Activated T-cell treated with anti-CD3 and anti-CD28 coated beads, Interleukin-2, amount 50 U/mL, for 24 hours (primary cell): ENCODE measurements at places on chromosomes 6 and 20.

DNA sequence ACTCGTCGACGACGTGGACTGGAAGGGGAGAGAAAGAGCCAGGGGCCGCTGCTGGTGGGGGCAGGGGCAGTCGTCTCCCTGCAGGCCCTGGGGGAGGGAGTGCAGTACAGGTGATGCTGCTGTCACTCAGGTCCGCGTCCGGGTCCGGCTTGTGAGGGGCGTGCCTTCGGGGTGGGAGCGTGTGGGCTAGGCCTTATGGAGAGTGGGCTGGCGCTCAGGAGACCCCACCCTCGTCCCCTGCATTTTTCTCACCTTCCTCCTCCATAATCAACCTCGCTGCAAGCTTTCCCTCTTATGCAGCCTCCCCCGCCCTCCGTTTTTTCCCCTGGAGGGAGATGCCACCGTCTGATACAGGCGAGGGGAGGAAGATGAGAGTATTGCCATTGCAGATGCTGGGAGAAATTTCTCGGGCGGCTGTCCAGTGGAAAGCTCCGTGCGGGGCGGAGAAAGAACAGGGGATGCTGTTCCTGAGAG is 632 bp downstream of the PCMT1 start:
- H3K27me3 ChIP-seq: no peaks in the 10 kb centered on the region
- peak; percentile 77 for DNase-seq
- H3K36me3 ChIP-seq: peaks cover 38% of the 10 kb centered on the region
- H3K4me1 ChIP-seq: peaks cover 50% of the 10 kb centered on the region

DNA sequence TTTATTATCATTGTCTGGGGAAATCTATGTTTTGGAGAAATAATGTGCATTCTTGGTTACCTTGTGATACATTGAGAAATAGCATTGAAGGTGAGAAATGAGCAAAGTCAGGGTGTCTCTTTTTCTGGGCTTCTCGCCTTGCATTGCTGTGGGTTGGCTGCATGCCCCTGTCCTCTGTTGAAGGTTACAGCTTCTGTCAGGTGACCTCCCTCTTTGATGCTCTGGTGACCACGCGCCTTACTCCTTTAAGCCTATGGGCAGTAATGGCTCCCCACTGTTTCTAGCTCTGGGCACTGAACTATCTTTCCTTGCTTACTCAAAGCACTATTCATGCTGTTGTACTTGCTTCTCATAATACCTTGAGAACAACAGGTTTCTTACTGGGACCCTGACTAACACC is 14.6 kb downstream of the ADGRB3 start:
- H3K36me3 ChIP-seq: no peaks in the 10 kb centered on the region
- no peaks in the 10 kb centered on the region for H3K4me1 ChIP-seq
- H3K4me3 ChIP-seq: no peak overlapping the region
- no peak for DNase-seq

GRCh38 chr20:36043441-36043840 is 75.1 kb downstream of the CNBD2 start:
- H3K4me1 ChIP-seq: peaks cover 30% of the 10 kb centered on the region
- no peak for DNase-seq
- no peak overlapping the region for H3K4me3 ChIP-seq
- H3K27me3 ChIP-seq: no peaks in the 10 kb centered on the region
- H3K36me3 ChIP-seq: peaks cover 41% of the 10 kb centered on the region
- H3K27ac ChIP-seq: no peak overlapping the region

DNA sequence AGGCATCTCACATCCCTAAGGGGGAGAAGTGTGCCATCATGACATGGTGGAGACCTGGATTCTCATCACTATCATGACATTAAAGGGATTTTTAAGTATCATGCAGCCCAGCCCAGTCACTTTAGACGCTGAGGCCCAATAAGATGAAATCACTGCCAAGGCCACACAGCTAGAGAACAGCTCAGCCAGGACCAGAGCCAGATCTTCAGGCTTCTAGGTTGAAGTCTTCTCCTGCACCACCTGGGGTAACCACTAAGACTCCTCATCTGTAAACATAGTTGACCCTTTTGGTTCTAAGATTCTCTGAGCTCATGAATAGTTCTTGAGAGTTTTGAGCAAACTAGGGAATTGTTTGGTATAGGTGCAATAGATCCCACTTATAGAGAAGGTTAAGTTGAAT is 125.1 kb downstream of the TCP11 start:
- no peak overlapping the region for H3K4me3 ChIP-seq
- H3K27ac ChIP-seq: no peak overlapping the region
- peaks cover 35% of the 10 kb centered on the region for H3K36me3 ChIP-seq
- DNase-seq: no peak

- H3K27me3 ChIP-seq: no peaks in the 10 kb centered on the region
- peaks cover 46% of the 10 kb centered on the region for H3K4me1 ChIP-seq
- H3K36me3 ChIP-seq: no peaks in the 10 kb centered on the region
- no peak overlapping the region for H3K27ac ChIP-seq
- DNase-seq: no peak
- no peak overlapping the region for H3K4me3 ChIP-seq
Measured at GRCh38 chr6:142682985-142683384, 262.0 kb downstream of the HIVEP2 start.

- DNase-seq: peak; percentile 38
- no peak overlapping the region for H3K4me3 ChIP-seq
- H3K27me3 ChIP-seq: no peaks in the 10 kb centered on the region
- no peak overlapping the region for H3K27ac ChIP-seq
- H3K36me3 ChIP-seq: peaks cover 80% of the 10 kb centered on the region
Measured at GRCh38 chr6:83055366-83055964, 10.2 kb downstream of the UBE3D start.

DNA sequence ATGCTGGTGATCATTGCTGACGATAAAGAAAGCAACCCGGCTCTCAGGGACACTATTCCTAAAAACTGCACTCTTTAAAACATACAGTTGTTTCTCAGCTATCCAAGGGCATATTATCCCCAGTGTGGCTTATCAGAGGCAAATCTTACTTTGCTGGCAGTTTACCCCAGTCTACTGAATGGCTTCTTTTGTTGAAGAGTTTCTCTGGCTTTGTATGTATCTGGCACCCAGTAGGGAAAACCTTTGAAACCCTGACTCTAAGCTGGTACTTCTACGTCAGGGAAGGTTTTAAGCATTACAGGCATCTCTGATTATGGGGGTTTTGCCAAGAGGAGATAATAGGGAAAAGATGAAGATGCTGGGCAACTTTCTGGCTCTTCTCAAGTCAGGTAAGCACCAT is 637.6 kb upstream of the CHD6 start:
- H3K4me3 ChIP-seq: no peak overlapping the region
- no peak for DNase-seq
- H3K27me3 ChIP-seq: no peaks in the 10 kb centered on the region
- H3K36me3 ChIP-seq: no peaks in the 10 kb centered on the region

DNA sequence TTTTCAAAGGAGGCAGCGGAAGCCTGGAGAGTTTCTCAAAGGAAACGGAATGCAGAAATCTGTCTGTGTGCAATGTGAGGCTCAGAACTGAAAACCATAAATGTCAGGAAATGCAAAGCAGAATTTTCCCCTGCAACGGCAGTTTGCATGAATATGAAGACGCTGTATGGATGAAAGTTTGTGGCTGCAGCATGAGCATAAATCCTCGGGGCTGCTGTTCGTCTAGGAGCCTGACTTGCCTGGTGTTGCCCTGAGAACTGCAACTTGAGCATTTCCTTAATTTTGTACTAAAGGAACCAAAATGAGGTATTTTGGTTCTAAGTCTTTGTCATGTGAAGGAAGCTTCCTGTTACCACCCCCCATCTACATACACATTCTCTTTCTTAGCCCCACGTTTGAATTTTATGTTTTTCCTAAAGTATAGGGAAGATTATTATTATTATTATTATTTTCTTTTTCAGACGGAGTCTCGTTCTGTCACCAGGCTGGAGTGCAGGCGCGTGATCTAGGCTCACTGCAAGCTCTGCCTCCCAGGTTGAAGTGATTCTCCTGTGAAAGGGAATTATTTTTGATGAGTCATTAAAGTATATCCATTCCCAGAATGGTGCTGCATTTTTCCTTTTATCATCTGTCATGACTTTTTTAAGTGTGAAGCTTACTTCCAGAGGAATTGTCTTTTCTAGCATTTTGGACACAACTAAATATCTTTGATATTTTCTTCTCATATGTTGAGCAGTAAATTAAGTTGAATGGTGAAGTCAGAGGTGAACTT is 33.1 kb downstream of the MTHFD1L start:
- H3K27me3 ChIP-seq: no peaks in the 10 kb centered on the region
- no peak overlapping the region for H3K27ac ChIP-seq
- no peak overlapping the region for H3K4me3 ChIP-seq
- H3K4me1 ChIP-seq: peaks cover 28% of the 10 kb centered on the region

- H3K4me3 ChIP-seq: peak overlapping the region; percentile 21
- no peaks in the 10 kb centered on the region for H3K27me3 ChIP-seq
- H3K4me1 ChIP-seq: peaks cover 53% of the 10 kb centered on the region
Measured at GRCh38 chr6:32622545-32623401, 14.4 kb upstream of the HLA-DQA1 start.

DNA sequence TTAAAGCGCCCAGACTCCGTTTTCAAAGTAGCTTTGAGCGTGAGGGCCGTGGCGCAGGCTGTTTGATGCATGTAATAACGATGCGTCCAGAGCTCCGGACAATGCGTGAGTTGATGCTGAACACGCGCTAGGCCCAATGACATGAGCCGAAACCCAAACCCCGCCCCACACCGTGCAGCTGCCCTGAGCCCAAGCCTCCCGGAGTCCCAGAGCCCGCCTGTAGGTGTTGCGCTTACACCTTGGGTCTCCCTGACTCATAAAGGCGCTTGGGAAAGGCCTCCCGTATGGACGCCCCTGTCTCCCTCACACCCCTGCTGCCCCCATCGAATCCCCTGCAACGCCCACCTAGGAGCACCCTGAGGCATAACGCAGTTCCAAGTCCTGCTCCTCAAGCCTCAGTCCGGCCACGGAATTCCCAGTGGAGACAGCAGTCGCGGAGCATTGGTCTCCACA is 87.6 kb downstream of the ERMARD start:
- H3K4me1 ChIP-seq: no peaks in the 10 kb centered on the region
- no peak overlapping the region for H3K4me3 ChIP-seq
- no peak overlapping the region for H3K27ac ChIP-seq
- DNase-seq: no peak

DNA sequence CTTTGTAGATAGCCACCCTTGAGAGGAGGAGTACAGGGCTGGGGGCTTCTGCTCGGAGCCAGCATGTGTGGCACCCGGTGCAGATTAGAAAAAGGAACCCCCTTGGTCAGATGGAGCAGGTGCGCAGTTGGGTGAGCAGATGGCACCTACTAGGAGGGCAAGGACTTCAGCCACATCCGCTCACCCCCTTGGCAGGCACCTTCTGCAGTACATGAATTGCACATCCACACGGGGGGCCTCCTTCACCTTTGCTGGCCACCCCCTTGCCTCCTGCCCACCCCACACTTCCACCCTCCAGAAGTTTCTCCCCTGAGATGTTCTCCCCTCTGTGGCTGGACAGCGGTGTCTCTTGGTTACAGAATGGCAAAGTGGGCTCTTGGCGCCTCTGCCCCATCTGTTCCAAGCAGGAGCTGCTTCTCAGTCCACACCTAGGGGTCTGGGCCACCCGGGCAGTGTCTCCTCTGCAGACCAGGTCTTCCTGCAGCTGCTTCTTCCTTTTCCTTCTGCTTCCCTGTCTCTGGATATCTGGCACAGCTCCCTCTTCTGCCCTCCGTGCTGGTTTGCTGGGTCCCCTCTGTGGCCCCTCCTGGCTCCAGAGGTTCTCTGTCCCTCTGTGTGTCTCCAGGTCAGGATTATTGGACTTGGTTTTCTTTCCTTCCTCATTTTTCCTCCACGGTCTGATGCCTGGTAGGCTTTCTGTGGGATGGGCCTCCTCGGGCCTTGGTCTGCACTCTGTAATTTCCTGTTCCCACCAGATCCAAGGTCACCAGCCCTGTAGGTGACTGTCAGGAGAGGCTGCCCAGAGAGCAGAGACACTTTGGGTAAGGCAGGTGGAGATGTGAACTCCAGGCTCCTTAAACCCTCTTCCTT is 4.1 kb downstream of the MDFI start:
- no peak overlapping the region for H3K4me3 ChIP-seq
- H3K27ac ChIP-seq: no peak overlapping the region
- H3K36me3 ChIP-seq: no peaks in the 10 kb centered on the region

DNA sequence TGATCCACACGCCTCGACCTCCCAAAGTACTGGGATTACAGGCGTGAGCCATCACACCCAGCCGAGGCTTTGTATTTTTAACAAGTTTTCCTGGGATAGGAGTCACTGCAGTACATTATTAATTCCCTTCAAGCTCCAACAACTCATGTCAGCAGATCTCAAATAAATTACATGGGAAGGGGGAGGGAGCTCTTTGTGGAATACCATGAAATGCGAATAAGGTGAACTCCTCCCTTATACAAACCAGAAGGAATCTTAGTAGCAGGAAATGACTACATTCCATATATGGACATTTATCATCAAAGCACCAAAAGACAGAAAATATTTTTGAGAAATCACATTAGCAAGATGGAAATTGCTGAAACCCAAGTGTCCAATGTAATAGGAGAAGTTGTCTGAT is 2.9 kb downstream of the GSS start:
- H3K27ac ChIP-seq: no peak overlapping the region
- no peak overlapping the region for H3K4me3 ChIP-seq
- H3K4me1 ChIP-seq: peaks cover 29% of the 10 kb centered on the region
- DNase-seq: no peak
- peaks cover 47% of the 10 kb centered on the region for H3K36me3 ChIP-seq
- H3K27me3 ChIP-seq: no peaks in the 10 kb centered on the region

GRCh38 chr20:20491110-20491783 is 123.3 kb downstream of the INSM1 start:
- H3K27ac ChIP-seq: peak overlapping the region; percentile 99
- H3K4me3 ChIP-seq: peak overlapping the region; percentile 81
- peaks cover 85% of the 10 kb centered on the region for H3K4me1 ChIP-seq
- DNase-seq: peak; percentile 52
- H3K27me3 ChIP-seq: no peaks in the 10 kb centered on the region
- peaks cover 82% of the 10 kb centered on the region for H3K36me3 ChIP-seq

- DNase-seq: no peak
- H3K36me3 ChIP-seq: peaks cover 3% of the 10 kb centered on the region
- no peak overlapping the region for H3K4me3 ChIP-seq
- no peaks in the 10 kb centered on the region for H3K4me1 ChIP-seq
- H3K27ac ChIP-seq: no peak overlapping the region
- H3K27me3 ChIP-seq: no peaks in the 10 kb centered on the region
Measured at GRCh38 chr6:10555625-10556309, 34.6 kb downstream of the GCNT2 start.
